ENCODE measurements at places on chromosomes 3 and 15.
A peak's percentile ranks its signal among the peaks of the same experiment; 100 is the strongest.

DNA sequence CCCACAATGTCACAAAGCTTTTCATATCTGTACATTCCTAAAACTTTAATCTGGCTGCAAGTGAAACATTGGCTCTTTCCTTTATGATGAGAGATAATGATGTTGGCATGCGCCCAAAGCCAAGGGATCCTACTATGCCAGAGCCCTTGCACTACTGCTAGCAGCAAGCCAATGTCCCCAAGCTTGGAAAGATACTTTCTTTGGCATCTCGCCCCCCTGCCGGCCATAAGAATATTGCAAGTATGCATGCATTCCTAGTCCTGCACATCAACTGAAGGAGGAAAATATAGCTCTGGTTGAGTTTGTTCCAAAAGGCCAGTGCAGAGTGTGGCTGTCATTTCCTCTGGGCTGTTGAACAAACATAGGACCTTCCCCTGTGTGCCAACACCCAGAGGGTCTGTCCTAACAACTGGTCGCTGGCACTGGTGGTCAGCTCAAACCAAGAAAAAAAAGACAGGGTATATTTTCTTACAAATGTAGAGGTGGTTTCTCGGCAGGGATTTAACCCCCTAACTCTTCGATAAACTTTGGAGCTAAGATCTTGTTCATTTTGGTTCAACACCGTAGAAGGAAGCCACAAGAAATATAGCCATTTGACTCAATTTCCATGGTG is 120.9 kb upstream of the ZBED2 start:
- peak; percentile 65 for DNase-seq

GRCh38 chr3:121330634-121331033 is 215.2 kb downstream of the POLQ start:
- no peak for DNase-seq

- no peak for DNase-seq
Measured at GRCh38 chr3:173617490-173617889, 219.9 kb downstream of the NLGN1 start.

- no peak for DNase-seq
Measured at GRCh38 chr3:113132571-113132996, 78.8 kb upstream of the BOC start.

- DNase-seq, result no peak
Measured at GRCh38 chr3:136211547-136211946, 15.4 kb upstream of the MSL2 start.

DNA sequence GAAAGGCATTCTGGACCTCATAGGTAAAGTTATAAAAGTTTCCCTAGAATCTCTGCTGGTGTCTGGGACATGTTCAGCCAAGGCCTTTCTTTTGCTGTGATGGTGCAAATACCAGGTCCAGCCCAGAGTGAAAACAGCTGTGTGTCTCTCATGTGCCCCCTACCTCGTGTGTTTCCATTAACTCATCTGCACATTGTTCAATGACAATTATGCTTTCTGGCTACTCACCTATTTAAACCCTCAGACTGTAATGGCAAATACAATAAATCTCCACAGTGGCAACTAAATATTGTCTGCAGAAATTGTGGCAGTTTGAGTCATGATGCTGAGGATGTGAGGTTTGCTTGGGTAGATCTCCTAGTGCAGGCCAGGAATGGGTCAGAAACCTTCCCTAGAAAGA is 53.1 kb upstream of the GALNT15 start:
- DNase-seq, result no peak

GRCh38 chr3:117842086-117842485 is 1132.5 kb downstream of the TUSC7 start:
- no peak for DNase-seq

DNA sequence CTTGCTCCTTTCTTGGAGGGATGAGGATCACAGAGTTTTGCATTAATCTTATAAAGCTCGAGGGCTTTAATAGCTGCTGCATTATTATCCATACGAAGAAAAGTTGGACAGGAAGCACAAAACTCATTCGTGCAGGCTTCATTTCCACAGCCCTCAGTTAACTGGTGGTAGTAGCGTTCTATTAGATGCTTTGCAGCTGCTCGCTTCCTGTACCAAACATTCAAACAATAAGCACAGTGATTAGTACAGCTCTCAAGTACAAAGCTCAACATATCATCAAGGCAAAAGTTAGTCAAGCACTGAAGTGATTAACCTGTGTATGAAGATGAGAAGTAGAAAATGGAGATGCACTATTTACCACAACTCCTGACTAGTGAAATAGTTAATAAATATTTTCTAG is 63.3 kb downstream of the UBE3A start:
- DNase-seq, result no peak

DNA sequence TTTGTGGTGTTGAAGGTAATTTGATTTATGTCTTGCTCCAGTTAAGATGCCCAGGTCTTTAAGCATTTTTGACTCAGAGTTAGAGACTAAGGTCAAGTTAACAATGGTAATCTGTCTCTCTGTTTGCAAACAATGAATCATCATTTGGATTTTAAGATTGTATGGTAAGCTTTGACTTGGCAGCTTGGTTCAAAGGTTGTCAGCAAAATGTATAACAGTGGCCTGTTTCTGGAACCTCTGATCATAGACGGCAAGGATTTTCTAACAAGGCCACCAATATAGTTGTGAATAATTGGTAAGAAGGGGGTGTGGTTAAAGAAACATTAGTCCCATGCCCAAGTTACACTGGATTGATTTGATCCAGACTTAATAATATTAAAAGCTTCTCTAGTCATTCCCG is 775.2 kb upstream of the GOLIM4 start:
- DNase-seq, result no peak

DNA sequence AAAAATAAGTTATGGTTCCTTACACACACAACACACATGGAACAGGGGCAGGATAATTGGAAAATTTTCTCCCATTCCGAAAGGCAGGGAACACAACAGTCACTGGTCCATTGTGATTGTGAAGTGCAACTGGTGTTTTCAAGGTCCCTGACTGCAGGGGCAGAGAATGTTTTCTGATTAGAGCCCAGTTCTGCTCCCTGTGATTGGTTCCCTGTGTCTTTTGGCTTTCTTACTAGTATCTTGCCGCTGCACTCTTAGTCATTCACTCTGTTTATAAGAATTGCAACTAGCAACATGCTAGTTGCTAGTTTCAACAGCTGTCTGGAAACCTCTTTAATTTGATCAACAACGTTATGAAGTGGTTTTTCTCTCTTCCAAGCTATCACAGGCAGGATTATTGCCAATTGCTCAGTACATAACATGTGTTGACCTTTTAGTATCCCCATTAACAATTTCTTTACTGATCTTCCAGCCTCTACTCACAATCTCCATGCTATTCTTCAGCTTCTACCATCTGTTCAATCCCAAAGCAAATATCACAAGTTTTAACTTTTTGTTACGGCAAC is 177.5 kb downstream of the EPHA6 start:
- no peak for DNase-seq

- DNase-seq, result no peak
Measured at GRCh38 chr3:179949412-179949811, 87.3 kb downstream of the PEX5L start.

- DNase-seq, result no peak
Measured at GRCh38 chr15:89912145-89912673, 543 bp downstream of the ARPIN start.

DNA sequence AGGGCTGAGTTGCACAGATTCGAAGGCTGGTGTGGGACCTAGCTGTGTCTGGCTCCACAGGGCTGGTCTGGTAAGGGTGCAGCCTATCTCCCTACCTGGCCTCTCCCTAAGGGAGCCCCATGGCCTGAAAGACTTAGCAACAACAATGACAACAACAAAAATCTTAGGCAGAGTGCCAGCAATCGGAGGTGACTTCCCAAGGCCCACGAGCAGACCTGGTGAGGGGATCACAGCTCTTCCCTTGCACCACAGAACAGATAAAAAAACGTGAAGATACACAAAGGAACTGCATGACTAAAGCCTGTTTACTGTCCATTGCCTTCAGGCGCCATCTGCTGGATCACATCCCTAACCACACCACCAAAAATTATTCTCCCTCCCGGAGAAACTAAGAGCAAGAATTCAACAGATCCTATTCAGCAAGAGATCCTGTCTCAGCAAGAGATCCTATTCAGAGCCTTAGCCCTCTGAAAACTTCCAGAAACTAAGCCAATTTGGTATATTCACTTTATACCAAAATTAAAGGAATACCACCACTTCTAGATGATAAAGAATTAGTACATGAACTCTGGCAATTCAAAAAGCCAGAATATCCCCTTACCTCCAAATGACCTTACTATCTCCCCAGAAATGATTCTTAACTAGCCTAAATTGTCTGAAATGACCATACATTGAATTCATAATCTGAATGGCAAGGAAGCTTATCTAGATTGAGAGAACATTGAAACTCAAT is 24.1 kb upstream of the OR5K4 start:
- DNase-seq, result peak; percentile 62

DNA sequence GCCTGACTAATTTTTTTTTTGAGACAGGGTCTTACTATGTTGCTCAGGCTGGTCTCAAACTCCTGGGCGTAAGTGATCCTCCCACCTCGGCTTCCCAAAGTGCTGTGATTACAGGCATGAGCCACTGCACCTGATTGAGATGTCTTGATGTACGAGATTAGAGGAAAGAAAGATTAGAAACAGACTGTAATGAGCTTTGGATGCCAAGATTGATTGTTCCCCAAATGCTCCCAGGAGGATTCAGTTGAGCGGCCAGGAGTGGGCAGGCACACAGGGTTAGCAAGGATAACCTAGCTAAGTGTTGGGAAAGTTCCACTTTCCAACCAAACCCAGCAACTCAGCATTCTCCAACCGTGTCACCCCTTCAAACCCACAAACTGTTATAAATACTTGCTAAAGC is 63.7 kb downstream of the SRGAP3 start:
- peak; percentile 70 for DNase-seq

DNA sequence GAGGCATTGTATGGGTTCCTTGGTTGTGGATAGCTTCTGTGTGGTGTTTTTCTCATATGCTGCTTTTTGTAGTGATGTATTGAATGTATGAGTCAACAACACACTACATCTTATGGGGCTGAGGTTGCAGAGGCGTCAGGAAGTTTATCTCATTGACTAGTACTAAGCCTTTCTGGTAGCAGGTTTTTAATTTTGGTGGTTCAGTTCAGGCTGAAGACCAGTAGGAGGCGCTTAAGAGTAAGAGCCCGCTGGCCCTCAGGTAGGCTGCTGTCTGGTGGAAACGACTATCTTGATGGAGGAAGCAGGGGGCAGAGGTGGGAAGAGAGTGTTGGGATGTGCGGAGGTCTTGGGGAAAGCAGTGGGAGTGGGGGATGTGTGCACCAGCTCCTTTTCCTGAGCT is 62.4 kb downstream of the RTP4 start:
- no peak for DNase-seq

DNA sequence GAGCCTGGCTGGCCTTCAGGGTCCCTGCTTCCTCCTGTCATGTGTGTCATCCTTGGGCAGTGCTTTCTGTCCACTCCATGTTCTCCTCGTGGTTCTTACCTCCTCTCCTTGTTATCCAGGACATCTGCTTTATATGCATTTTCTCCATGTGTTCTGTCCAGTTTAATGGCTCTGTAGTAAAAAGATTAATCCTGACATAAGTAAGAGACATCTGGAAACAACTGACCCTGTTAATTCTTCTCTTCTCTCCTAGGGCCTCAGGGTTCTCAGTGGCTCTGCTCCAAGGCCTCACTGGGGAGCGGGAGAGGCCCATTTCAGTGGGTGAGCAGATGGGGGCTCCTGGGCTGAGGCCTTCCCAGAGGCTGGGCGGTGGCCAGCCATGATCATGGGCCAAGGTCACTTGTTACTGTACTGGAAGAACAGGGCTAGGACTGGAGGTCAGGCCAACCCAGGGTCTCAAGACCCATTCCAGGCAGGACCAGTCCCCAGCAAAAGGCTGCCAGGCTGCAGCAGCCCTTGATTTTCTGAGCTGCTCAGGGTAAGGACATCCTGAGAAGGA is 20.2 kb upstream of the CDCP1 start:
- no peak for DNase-seq

DNA sequence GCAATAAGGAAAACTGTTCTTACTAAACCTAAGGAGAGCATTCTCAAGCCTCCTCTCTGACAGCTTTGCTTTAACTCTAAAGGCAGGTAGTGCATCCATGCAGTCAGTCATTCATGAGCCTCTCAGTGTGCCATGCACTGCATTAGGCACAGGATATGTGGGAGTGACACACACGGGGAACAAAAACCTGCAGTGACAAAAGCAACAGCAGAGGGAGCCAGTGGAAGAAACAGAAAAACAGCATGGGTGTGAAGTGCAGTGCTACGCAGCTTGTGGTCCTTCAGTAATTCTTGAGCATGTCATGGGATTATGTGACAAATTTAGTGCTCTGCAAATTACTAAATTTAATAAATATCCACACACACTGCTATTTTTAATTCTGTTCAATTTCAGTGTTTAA is 230.7 kb downstream of the BBX start:
- DNase-seq, result peak; percentile 68

GRCh38 chr3:60552581-60552980 is 698.7 kb downstream of the FHIT start:
- DNase-seq, result no peak

- DNase-seq, result peak; percentile 74
Measured at GRCh38 chr15:64740311-64741170, 34.8 kb downstream of the RBPMS2 start.

GRCh38 chr3:8579096-8579495 is 65.5 kb downstream of the SSUH2 start:
- no peak for DNase-seq

DNA sequence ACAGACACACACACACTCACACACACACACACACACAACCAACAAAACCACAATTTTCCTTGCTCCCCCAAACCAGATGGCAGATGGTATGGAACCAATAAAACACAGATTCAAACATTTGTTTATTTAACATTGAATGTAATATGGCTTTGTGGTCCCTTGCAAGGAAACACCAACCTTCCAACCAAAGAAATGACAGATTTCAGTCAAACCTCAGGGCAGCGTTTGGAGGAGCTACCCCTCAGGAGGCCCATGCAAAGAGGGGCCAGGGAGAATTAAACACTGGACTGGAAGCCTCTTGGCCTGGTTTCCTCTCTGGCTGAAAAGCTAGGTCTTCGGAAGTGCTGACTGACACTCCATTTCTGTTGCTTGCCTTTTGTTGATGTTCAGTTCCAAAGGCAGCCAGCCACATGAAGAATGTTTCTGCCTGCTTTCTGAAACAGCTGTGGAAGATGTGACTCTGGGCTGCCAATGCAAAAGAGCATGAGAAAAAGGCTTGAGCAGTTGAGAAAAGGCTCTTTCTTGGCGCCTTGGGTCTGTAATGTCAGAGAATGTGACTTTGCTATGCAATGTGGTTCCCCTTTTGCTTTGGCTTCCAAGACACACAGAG is 296.1 kb downstream of the RPLP1 start:
- no peak for DNase-seq
